Prostate gland (tissue), 2 donors: ENCODE measurements at places on chromosomes 1 and 21.

GRCh38 chr1:104856091-104856490, 1106.4 kb downstream of the AMY1C start:
- no peak for DNase-seq

GRCh38 chr1:31227891-31228568, 11.7 kb downstream of the NKAIN1 start:
- no peak for DNase-seq

- DNase-seq, result no peak
Observed at GRCh38 chr1:24058671-24059455, 53.1 kb downstream of the MYOM3 start.

DNA sequence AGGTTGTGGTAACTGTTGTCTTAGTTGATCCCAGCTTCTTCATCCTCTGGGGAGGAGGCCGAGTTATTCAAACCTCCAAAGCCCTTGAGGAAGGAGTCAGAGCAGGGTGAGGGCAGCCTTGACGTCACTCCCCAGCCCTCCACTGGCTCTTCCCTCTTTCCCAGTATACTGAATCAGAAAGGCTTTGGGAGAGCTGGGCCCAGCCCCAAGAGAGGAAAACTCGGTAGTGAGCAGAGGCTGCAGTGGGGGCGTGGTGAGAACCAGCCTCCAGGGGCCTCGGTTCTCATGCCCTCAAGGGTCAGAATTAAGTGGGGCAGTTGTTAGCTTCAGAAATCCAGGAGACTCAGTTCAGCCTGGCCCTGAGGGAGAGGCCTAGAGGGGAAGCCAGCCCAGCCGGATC, 1.8 kb upstream of the GJA4 start:
- DNase-seq, result no peak

- DNase-seq, result no peak
Observed at GRCh38 chr1:241827264-241827663, 20.7 kb upstream of the EXO1 start.

DNA sequence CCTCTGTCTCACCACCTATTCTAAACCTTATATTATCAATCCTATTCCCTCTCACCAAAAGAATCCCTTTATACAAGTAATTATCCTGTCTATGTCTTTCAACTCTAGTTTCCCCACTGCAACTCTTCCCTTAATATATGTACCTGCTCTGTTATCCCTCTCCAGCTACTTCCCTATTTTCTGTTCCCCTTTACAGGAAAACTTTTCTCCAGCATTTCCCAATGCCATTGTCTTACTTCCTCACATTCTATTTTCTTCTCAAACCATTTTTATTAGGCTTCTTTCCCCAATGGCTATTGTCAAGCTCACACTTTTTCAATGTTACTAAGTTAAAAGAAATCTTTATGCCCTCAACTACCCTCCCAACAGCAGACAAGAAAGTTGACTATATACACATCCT, 11.6 kb downstream of the DPYD start:
- no peak for DNase-seq

- DNase-seq, result peak; percentile 58
Observed at GRCh38 chr1:12615865-12616708, 1.9 kb downstream of the DHRS3 start.

- no peak for DNase-seq
Observed at GRCh38 chr1:119790451-119791198, 20.6 kb downstream of the REG4 start.

GRCh38 chr1:216765346-216766300, 42.4 kb upstream of the ESRRG start:
- DNase-seq, result peak; percentile 49

GRCh38 chr1:227951624-227952373, 4.1 kb upstream of the WNT9A start:
- DNase-seq, result no peak

DNA sequence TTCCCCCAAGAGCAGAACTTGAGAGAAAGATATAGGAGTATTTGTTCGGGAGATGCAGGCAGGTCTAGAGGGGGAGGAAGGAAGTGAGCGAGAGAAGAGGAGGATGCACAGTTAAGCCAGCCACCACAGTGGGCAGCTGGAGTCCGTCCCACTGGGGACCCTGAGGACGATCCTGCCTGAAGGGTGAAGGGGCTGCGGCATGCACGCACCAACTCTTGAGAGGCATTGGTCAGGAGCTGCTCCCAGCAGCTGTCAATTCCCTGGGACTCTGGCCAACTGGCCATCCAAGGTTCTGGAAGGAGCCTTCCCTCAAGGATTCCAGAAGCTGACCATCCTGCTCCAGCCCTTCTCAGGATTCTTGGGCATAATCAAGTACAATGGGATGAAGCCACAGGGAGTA, 246.9 kb downstream of the MATN1 start:
- no peak for DNase-seq

DNA sequence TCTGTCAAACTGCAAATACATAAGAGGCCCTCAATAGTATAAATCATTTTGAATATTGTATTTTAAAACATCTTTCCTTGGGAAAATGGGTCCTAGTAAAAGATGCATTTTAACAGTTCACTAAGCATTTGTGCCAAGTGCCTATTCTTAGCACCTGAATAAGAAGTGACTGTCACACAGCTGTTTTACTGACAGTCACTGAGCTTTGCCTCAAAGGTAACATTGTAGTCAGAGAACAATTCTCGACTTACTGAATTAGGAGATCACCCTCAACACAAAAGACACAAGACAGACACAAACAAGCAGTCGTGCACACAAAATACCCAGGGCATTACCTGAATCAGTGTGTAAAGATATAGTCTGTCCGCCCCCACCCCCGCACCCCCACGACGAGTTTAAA, 408 bp downstream of the ESRRG start:
- DNase-seq, result no peak

DNA sequence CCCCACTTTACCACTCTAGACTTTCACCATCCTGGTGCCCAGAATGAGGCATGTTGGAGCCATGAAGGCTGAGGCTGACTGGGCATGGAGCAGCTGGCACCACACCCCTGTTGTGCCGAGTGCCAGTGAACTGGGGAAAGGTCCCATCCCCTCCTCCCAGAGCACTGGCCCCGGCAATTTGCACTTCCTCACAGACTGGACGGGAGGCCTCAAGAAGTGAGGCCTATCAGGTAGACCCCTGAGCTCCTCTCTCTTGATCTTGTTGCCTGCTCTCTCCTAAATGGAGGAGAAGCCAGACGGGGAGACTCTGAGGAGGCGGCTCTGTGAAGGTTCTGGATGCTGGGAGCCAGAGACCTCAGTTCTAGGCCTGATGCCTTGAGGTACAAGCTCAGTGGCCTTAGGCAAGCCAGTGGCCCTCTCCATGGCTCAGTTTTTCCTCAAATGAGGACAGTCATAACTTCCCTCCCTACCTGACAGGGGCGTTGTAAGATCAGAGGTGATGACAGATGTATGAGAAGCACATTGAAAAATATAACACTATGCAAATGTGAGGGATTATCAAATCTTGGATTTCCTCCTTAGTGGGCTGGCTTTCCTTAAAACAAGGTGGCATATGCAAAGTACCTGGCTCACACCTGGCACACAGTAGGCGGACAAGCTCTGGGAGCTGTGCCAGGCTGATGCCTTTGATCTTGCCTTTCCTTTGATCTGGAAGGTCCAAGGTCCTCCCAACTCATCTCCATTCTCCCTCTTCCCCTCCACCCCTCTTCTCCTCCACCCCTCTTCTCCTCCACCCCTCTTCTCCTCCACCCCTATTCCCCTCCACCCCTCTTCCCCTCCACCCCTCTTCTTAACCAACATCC, 6.7 kb downstream of the GRHL3 start:
- no peak for DNase-seq

GRCh38 chr1:17791055-17791390, 35.9 kb downstream of the ACTL8 start:
- DNase-seq, result no peak

DNA sequence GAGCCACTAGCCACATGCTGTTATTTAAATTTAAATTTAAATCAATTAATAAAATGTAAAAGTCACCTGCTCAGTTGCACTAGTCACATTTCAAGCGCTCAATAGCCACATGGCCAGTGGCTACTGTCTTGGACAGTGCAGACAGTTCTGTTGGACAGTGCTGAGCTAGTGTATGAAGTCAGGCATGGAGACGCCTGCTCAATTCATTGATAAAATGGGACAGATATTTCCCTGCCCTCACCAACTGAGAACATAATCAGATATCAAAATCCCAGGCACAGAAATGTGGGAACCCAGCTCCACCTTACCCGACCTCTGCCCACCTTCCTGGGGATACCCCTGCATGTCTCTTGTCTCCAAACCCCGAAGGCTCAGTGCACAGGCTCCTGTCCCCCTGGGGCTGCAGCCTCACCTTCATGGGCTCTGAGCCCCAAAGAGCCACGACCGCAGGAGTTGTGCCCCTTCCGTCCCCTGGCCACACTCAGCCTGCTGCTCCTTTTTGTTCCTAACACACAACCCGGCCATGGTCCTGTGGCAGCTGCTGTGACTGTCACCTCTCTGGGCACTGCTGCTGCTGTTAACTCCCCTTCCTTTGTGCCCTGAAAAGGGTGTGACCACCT, 63.5 kb downstream of the TCP10L start:
- no peak for DNase-seq

GRCh38 chr1:189374816-189375215, 1102.8 kb downstream of the BRINP3 start:
- no peak for DNase-seq
